NCI-H69 (cell line): ENCODE measurements at places on chromosomes 7 and 10.
A peak's percentile ranks its signal among the peaks of the same experiment; 100 is the strongest.

GRCh38 chr7:124257638-124258308 lies 224.9 kb upstream of the TMEM229A start:
- no peak for DNase-seq

DNA sequence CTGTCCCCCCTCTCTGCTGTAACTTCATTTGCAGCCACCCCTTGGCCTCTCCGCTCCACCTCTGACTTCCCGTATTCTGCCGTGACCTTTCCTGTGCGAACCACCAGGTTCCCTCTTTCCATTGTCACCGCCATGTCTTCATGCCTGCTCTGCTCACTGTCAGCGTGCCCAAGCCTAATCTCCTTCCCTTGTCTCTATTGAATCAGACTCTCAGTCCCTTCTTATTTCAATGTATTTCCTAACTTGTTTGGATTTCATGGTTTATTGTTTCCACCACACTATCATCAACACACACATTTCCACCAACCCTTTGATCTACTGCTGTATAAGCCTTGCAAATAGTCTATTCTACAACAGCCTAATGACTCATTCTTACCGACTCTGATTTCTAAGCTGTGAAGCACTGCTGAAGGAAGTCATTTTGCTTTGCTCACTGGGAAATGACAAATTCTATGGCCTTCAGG lies 30.0 kb upstream of the INHBA start:
- no peak for DNase-seq

DNA sequence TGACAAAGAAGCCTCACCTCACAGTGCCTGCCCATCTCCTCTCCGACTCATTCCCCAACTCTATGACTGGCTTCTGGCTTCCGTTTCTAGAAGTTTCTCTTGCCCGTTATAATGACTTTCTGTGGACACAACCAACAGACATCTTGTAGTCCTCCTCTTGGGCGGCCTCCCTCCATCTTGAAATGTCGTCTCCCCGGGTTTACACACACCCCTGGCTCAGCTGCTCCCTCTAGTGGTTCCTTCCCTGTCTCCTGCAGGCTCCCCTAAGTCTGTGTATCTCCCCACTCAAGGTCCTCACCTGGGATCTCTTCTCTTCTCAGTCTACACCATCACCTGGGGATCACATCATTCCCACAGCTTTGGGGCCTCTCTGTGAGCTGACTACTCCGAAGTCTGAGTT lies 123.4 kb upstream of the NEBL start:
- DNase-seq, result peak; percentile 49

DNA sequence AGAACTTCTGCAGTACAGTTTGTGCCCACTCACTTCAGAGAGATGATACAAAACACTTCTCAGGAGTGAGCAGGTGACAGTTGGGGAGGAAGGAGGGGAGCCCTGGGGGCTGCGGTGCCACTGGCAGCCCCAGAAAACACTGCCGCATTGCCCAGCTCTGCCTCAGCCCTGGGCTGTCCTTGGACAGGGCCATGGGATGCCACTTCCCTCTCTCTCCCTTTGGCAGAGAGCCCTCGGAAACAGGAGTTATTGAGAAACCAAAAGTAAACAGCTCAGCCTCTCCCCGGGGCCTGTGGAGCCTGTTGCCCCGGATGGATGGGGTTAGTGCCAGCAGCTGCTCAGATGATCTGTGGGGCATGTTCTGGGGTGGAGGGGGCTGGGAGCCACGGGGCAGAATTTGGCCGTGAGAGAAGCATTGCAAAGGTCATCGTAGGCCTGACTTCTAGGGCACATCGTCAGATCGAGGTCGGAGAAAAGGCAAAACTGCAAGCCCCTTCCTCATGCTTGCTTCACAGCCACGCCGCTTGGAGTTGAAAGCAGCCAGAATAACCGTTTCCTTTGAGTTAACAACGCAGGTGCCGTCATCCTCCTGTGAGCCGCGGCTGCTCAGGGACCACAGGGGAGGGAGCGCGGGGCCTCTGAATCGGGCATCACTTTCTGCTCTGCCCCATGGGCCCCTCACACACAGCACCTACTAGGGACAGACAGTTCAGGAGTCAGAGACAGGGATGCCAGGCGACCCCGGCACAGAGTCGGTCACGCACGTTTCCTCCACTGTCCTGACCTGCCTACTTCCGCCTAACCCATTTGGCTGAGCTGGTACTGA lies 256.4 kb downstream of the CAMK1D start:
- DNase-seq, result peak; percentile 92

DNA sequence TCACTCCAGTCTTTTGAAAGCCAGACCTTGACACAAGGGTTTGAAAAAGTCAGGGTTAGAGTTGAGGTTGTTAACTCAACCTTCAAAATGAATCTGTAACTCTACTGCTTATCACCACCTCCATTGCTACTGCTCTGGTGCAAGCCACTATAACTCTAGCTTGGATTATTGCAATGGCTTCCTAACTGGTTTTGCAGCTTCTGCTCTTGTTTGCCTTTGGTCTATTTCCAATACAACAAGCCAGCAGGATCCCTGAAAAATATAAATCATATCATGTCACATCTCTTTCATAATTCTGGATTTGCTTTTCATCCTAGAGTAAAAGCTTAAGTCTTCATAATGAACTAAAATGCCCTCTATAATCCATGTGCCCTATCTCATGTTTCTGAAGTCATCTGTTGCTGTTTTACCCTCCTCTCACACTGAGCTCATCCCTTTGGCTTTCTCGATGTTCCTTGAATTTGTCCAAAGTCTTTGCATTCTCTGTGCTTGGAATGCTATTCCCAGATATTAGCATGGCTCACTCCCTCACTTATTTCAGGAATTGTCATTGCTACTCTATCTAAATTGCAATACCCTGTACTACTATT lies 10.9 kb downstream of the TAS2R60 start:
- DNase-seq, result no peak

- DNase-seq, result peak; percentile 20
These were observed 89.2 kb downstream of the WDR11 start for GRCh38 chr10:120940299-120940900.

- DNase-seq, result peak; percentile 8
These were observed 554.3 kb downstream of the TYW1 start for GRCh38 chr7:67550801-67551436.

GRCh38 chr7:75537731-75538130 lies 45.6 kb downstream of the SPDYE5 start:
- no peak for DNase-seq

- no peak for DNase-seq
These were observed 2.6 kb downstream of the BPGM start for GRCh38 chr7:134649226-134649775.

GRCh38 chr10:86775056-86775869 lies 18.8 kb downstream of the BMPR1A start:
- no peak for DNase-seq

- no peak for DNase-seq
These were observed 27.9 kb downstream of the PDLIM1 start for GRCh38 chr10:95262763-95263518.

DNA sequence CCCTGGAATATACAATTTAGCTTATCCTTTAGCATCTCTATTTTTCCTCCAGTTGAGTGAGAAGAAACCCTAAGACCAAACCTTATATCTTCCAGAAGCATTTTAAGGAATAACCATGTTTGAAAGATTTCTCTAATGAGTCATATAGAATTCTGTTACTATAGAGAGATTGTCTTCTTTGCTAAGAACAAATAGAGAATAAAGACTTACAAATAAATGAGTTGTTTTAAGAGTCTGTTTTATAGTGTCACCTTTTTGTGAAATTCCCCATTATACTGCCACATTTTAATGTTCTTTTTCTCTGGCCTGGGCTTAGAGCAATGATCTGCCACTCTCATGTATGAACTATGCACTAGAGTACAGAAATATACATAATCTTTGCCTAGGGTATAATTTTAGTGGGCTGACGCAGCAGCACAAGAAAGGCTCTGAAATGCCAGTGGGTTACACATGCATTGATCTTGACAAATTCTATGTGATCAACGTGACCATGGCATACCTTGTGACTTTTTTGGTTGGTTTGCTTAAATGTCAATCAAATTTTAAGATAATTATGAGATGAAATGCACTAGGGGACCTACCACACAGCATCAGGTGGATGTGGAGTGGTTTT lies 145.1 kb upstream of the MKLN1 start:
- DNase-seq, result no peak

DNA sequence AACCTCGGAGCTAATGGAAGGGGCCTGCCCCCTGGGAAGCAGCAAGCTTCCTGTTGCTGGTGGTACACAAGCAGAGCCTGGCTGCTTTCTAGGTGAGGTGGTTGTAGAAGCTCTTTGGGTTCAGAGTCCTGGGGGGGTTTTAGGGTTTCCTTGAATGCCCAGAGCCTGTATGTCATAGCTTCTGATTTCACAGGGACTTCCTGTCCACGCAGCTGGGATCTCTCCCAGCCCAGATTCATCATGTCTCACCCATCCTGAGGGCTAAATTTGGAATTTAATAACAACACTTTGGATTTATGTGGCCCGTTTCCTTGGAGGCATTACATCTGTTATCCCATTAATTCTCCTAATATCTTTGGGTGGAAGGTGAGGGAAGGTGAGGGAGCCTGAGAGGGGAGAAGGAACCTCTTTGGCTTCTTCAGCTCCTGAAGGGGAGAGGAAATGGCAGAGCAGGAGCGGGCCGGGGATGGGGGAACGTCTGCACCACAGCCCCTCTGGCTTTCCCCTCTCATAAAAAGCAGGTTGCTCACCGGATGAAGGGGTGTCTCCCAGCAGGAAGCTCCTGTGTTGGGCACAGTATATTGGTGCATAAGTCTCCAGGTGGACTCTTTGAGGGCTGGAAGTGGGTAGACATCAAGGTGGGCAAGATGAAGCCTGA lies 19.7 kb downstream of the RPS24 start:
- DNase-seq, result no peak

DNA sequence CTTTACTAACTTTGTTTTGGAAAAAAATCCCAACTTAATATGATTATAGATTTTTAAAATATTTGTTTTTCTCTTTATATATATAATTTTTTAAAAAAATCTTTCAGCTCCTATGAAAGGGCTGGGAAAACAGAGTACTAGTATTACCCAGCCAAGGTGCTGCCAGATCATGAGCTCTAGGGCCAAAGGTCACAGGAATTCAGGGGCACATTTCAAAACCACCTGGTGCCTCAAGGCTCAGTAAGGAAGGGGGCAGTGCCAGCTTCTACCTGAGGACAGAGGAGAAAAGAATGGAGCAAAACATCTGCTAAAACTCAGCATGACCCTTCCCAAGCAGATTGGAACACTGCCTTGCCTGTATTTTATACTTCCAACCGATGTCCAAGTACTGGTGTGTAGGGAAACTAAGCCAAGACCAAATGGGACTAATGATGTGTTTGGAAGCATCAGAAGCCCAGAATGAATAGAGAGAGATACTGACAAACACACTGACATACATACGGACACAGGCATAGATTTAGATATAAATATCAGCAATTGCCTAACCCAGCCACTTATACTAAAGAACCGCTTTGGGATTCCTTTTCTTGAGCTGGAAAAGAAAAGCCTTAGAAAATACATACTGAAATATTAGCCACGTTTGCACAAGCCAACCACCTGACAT lies 667.3 kb downstream of the PARD3 start:
- DNase-seq, result peak; percentile 16
